Activated gamma-delta T cell treated with Interleukin-2 at 50 U/mL for 16 hours (primary cell): ENCODE measurements at places on chromosomes 13 and 19.

GRCh38 chr13:64083396-64083795 is 2667.7 kb upstream of the PCDH20 start:
- DNase-seq, result no peak

DNA sequence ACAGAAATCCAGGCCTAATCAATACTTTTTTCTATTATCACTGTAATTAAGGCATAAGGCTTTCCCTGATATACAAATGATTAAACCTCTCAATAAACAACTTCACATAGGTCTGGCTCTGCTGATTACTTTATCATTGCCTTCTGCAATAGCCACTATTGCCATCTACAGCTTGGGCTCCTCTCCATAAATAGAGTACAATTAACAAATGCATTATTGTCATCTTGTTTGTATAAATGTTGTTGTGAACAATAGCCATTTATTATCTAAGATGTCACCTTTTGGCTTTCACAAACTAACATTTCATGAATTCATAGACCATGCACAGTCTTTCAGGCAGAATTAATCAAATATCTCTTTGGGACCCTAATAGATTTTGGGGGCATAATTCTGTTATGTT is 53.3 kb downstream of the NHLRC3 start:
- no peak for DNase-seq

- DNase-seq, result no peak
Observed at GRCh38 chr13:40494513-40494912, 171.9 kb downstream of the FOXO1 start.

GRCh38 chr13:98072476-98072875 is 70.4 kb upstream of the FARP1 start:
- no peak for DNase-seq

GRCh38 chr19:31353833-31354232 is 4.6 kb upstream of the TSHZ3 start:
- no peak for DNase-seq

- DNase-seq, result no peak
Observed at GRCh38 chr19:28857967-28858366, 355.0 kb downstream of the UQCRFS1 start.

DNA sequence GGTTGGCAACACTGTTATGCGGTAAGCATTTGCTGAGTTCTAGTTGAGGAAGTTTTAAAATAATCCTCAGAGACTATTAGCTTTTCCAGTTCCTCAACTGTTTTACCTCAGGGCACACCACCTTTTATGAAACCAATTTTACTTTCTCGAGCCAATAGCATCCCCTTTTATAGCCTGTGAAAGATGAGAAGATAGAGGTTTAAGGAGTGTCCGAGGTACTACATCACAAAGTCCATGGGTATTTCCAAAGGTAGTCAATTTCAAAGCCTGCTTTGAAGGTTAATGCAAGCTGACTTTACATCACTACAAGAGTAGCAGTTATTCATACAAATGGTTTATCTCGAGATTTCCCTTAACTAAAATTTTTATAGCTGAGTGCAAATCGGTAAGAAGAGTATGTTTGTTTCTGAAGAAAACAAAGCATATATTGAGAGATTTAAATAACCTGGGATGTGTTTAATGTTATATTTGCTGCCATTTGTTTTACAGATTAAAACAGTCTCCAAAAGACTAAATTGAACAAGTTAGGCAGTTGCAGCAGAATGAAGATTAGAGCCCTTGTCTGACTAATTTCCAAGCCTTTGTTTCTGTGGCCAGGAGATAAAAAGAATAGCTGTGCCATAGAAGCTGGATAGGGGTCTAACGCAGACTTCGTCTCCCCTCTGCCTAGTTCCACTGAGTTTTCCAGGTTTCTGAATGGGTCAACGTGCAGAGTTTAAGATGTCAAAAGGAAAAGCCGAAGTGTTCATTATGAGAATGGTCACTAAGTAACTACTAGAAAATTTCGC is 74.7 kb upstream of the TRPC4 start:
- no peak for DNase-seq

DNA sequence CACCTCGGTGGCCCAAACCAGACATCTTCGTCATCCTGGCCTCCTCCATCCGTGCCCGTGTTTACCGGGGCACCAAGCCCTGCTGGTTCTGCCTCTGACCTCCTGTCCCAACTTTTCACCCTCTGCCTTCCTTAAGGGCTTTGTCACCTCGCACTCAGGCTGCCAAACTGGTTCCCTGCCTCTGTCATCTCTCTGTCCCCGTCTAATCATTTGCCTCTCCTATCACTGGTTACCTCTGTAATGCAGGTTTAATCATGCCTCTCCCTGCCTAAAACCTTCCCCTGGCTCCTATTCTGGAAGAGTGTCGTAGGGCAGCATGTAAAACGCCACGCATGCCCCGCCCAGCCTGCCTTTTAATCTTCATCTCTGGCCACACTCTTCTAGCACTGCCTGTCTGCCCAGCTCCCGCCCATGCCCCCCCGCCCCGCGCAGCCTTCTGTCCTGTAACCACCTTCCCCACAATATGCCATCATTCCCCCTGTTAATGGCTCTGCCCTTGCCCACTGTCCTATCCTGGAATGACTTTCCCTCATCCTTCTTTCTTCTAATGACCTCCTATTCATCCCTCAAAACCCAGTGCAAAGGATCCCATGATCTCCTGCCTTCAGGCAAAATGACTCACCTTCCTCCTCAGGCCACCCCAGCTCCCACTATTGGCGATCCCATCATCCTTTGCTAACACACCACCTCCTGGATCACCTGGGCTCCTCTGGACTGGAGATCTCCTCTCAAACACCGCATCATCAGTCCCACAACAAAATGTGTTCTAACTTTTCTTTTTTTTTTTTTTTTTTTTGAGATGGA is 66.7 kb downstream of the PEX11G start:
- no peak for DNase-seq

DNA sequence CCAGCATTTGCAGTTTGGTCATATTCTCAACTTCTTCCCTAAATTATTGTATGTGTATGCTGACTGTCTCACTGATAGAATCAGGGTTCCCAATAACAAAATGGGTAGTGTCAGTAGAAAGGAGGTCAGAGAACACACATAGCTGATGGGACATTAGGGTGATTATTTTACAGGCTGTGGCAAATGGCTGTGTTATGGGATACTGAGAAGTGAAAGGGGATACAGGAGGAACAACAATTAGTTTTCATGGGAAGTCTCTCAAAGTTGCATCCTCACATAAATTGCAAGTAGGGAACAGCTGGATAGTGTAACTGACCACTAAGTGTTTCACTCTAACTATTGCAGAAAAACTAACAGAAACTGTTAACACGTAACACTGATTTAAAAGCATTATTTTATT is 1199.3 kb downstream of the PCDH17 start:
- DNase-seq, result no peak

GRCh38 chr19:7478843-7479227 is 10.0 kb downstream of the PEX11G start:
- no peak for DNase-seq

GRCh38 chr13:83810136-83810535 is 72.1 kb downstream of the SLITRK1 start:
- no peak for DNase-seq

DNA sequence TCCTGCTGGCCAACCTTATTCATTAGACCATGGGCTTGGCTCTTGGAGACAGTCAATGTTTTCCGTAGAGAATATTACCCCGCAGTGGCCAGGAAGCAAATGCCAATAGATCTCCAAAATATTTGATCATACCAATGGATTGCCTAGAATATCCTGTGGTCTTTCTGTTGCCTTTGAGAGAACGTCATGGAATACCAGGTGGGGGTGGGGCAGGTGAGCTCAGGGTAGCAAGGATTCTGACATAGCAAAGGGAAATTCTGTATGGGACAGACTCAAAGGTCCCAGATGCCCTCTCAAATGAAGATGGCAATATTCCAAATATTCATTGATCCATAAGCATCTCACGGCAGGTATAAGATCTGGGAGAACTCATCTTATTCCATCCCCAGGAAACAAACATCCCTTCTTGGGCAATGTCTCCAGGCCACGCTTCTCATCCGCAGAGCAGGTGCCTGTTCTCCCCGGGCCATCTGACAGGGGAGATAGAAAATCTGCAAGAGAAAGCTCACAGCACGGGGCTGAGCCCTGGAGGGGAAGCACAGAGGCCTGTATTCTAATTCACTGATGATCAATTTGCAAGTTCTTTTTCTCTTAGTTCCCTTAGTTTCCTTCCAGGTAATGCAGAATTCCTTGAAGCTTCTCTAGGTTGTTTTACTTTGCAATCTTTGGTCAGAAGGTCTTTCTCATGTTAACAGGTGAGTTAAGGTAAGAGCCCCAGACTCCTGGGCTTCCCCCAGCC is 69.6 kb upstream of the TSHZ3 start:
- DNase-seq, result no peak

DNA sequence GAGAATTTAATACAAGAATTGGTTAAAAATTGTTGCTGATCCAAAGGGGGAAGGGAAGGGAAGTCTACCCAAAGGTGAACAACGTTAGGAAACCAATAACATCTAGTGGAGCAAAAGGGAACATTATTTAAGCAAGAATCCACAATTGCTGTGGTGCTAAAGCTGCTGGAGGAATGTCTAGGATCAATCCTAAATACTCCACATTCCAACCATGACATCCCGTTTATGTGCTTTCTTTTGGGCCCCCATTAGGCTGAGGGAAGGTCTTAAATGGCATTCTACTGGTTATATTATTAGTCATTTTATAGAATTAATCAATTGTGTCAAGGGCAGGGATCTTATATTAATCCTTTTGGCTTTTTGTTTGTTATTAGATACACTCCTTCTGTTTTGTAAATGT is 39.9 kb upstream of the VWA8 start:
- no peak for DNase-seq

DNA sequence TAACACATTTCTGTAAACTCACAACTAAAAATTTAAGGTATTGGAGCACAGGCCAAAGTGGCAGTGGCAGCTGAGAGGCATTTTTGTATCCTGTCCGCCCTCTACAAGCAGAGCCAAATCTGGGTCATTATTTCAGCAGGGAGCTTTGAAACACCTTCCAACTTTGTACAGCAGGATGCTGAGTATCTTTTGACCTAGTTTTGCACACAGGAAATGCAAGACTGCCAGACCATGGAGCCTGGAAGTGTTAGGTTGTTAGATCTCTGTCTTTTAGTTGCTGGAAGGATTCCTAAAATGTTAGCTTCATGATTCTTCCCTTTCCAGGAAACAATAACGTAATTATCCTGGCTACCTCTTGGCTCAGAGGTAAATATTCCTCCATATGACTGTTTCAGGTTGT is 148.6 kb upstream of the ATXN8OS start:
- DNase-seq, result no peak

GRCh38 chr13:110186231-110186855 is 120.6 kb downstream of the COL4A1 start:
- no peak for DNase-seq

DNA sequence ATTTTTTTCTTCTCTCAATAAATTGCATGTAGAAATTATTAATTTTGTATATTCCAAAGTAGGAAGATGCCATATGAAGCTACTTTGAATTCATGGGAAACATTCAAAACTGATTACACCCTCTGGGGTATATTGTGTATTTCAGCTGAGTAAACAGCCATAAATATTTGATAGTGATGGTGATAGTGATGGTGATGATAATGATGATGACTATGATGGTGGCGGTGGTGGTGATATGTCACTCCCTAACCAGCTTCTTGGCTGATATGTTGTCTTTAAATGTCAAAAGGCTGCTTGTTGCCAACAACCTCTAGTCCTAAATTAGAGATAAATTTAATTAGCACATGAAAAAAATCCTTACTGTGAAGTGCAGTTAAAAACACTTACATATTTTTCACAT is 102.0 kb downstream of the LRCH1 start:
- DNase-seq, result no peak

GRCh38 chr13:47908197-47908902 is 92.7 kb downstream of the SUCLA2 start:
- DNase-seq, result peak; percentile 17

DNA sequence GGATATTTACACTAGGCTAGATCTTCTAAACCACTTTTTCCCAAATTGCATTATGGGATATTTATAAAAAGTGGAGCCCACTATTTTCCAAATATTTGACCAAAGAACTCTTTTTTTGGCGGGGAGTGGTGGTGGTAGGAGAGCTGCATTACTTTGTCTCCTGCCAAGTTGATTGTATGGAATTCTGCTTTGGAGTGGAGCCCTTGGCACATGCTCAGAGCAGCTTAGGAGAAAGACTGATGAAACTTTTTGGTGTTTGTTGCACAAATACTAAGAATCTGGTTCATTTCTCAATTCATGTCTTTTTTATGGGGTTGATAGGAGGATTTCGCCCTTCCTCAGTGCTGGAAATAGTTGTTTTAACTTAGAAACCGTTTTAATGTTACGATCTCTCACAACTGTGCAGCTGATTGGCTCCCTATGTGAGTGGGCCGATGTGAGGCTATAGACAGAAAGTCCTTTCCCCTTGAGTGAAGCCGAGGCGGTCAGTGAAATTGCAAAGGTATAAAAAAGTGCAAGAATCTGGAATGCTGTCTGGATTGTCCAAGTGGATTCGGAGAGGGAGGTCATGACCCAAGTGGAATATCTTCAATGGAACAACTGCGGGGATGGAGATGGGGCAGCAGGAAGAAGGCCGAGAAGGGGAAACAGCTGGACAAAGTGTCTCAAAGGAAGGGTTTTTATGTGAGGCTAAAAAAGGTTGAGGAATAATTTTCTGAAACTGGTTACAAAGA is 415.9 kb downstream of the FGF9 start:
- no peak for DNase-seq

DNA sequence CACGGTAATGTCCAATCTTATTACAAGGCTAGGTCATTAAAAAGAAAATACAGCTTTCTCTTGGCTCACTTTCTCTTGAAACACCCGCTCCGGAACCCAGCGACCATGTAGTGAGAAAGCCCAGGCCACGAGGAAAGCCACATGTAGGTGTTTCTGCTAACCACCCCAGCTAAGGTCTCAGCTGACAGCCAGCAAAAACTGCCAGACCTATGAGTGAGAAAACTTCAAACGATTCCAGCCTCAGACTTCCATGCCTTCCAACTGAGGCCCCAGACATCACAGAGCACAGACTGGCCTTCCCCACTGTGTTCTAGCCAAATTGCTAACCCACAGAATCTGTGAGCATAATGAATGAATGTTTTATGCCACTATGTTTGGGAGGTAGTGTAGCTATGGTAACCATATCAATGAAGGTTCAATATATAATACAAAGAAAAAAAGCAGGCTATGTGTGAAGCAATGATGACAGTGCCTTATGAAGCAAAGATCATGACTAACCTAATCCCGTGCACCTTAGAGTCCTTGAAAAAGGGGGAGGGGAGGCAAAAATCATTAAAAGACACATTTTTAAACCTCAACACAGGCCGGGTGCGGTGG is 11.9 kb upstream of the TPTE2 start:
- no peak for DNase-seq
